ENCODE measurements at places on chromosomes 7 and 10.

DNA sequence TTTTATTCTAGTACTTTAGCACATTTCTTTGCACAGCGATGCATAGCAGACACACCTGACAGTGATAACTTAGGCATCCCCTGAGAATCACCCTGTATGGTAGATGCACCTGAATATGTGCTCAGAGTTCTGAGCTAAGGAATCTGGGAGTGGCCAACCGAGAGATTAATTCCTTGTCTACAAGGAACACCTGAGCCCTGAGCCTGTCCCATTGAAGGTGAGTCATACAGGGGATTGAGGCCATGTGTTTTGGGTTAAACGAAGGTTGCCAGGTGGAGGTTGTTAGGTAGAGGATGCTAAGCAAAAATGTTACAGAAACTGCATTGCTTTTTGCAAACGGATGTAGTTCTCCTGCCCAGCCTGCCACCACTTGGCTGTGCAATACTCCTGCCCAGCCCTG lies 128.9 kb downstream of the AMPH start:
- no peak for DNase-seq

- DNase-seq, result no peak
Measured at GRCh38 chr7:150370612-150371071, 2.0 kb downstream of the REPIN1 start.

DNA sequence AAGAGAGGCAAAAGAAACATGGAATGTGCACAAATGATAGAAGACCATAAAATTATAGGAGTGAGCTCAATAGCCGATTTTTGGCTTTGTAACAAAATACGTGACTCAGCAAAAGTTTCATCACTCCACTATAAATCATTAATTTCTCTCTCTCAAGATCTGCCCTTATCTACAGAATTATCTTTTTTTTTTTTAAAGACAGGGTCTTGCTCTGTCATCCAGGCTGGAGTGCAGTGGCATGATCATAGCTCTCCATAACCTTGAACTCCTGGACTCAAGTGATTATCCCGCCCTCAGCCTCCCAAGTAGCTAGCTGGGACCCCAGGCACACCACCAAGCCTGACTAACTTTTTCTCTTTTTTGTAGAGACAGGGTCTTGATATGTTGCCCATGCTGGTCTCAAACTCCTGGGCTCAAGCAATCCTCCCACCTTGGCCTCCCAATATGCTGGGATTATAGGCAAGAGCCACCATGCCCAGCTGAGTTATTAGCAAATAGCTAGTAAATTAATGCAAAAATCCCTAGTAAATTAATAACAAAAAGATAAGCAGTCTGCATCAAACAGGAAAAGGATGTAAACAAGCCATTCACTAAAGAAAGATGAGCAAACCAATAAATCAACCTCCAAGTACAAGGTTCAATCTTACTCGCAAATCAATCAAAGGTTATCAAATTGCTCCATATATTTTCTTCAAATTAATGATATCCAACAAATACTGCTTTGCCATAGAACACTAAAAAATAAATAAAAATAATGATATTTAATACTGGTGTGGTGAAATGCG lies 450.7 kb downstream of the PARD3 start:
- DNase-seq, result no peak

DNA sequence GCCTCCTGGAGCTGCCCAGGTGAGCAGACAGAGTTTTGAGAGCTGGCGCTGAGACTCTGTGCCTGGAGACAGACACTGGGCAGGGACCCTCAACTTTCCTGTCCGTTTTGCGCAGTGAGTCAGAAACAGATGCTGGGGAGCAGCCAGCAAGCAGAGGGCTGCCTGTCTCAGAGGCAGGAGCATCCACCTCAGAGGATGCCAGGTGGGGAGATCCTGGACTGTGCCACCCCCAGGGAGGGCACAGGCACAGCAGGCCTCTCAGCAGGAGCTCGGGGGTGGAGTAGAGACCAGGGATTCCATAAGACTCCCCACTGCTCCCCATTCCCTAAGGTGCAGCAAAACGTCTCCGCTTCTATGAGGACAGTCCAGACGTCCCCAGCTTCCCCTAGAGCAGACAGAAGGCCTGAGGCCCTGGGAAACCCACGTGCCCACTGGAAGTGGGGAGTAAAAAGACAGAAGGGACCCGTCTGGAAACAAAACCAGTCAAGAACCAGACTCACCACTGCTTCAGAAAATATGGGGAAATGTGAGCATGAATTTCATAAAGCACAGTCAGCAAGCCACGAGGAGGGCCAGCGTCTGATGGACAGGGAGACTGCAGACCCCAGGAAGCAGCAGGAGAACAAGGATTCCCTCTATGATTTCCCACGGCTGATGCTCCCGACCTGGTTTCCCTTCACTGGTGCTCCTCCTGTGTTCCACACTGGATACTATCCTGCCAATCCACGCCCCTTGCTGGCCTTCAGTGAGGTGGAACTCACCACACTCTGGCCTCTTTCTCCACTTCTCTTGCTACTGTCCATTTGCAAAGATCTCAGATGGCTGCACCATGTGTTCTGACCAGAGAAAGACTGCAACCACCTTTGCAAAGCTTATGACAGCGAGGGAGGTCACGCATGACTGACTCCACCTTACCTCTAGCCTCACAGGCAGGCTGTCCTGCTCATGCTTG lies 151.3 kb upstream of the FAM20C start:
- DNase-seq, result no peak

DNA sequence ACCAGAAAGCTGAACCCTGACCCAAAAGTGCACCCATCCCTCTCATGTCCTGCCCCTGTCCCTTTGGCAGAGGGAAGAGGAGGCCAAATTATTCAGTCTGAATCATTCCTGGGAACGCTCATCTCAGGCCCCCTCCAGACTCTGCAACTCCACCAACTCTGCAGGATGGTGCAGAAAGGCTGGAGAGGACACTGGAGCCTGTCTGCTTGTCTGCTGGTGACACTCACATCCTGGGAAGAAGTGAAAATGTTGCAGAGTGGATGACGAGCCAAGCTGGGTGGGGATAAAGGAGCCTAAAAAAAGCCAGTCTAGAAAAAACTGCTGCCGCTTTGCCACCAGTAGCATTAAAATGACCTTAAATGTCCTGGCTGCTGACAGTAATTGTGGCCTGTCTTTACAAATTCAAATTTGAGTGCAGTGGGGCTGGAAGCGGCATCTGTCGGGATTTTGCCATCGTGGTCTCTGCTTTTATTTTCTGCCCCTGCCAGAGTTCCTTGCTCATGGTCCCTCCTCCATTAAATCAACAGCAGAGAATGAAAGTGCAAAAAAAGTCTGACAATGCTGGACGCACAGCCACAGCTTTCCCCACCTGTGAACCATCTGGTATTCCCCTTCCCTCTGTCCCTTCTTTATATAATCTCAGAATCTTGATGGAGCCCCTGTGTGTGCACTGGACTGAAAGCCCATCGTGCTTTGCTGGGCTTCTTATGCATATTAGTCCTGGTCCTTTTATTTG lies 63.9 kb downstream of the STK17A start:
- DNase-seq, result no peak

- no peak for DNase-seq
Measured at GRCh38 chr7:36600869-36601530, 123.3 kb downstream of the AOAH start.

DNA sequence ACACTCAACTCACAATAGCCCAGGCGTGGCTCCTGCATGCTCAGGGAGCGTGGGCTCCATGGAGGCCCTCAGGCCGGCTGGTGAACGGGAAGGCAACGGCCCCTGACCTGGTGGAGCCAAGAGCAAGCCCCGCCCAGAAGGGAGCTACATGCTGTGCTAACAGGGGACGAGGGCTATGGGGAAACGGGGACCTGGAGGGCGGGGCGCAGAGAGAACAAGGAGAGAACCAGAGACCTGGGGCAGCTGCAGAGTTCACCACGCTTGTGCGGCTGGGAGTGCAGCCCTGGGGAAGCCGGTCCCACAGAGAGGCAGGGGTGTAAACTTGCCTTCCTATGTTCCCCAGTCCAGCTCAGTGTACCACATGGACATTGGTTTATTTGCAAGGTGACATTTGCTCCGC lies 69.2 kb upstream of the PPP2R2D start:
- no peak for DNase-seq

GRCh38 chr7:69757528-69757927 lies 159.3 kb downstream of the AUTS2 start:
- no peak for DNase-seq

GRCh38 chr7:195010-195829 lies 2.8 kb downstream of the FAM20C start:
- no peak for DNase-seq

GRCh38 chr10:95237376-95238170 lies 43.5 kb downstream of the ACSM6 start:
- no peak for DNase-seq

DNA sequence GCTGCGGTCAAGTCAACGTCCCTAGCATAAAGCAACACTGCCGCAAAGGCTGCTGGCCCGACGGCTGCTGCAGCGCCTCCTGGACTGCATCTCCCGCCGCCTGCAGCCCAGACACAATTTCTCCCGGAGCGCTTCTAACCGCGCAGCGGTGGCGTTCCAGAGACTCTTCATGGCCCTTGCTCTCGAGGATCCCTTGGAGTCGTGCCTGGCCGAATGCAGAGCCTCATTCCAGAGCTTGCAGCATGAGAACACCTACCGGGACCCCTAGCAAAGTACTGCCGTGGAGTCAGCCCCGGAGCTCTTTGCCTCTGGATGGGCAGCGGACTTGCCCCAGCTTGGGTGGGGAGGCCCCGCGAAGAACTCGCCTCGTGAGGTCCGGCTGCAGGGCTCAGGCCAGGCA lies 79.7 kb upstream of the ZNF32 start:
- DNase-seq, result no peak

GRCh38 chr7:136050462-136050847 lies 73.3 kb upstream of the MTPN start:
- DNase-seq, result no peak

- no peak for DNase-seq
Measured at GRCh38 chr10:121900443-121901174, 27.2 kb downstream of the ATE1 start.

GRCh38 chr10:12644380-12645144 lies 295.2 kb downstream of the CAMK1D start:
- DNase-seq, result no peak

DNA sequence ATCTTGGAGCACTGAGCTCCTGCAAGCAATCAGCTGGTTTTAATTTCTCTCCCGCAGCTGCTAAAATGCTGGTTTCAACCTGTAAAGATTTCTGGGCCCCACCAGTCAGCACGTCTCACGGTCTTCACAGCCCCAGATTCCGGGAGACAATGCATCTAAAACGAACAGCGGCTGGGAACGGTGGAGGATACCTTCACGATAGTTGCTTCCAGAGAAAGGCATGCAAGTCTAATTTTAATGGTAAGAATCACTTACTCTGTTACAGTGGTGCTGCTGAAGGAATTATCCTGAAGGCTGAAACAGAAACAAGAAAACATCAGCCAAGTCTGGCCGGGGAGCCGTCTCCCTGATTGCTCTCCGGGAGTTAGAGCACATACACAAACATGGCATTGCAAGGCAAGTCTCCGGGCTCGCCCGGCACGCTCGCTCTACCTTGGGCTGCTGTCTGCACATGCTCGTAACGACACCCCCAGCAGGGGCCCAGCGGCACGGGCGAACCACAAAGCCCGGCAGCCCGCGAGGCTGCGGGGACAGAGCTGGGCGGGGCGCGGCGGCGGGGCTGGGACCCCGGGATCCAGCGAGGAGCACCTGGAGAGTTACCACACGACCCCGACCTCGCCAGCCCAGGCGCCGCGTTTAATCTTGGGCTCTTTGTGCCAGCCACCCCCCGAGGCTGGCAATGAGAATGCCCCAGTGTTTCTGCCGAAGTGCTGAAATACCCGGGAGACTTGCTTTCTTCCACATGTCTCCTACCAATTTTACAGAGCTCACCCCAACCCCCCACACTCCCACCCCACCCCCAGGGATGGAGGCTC lies at the start of gene FAM13C:
Gene FAM13C (minus strand): TSS at position 406 of the 815 bp plus-strand sequence. CDS start 89 bp downstream, at position 317.
- DNase-seq, result no peak

DNA sequence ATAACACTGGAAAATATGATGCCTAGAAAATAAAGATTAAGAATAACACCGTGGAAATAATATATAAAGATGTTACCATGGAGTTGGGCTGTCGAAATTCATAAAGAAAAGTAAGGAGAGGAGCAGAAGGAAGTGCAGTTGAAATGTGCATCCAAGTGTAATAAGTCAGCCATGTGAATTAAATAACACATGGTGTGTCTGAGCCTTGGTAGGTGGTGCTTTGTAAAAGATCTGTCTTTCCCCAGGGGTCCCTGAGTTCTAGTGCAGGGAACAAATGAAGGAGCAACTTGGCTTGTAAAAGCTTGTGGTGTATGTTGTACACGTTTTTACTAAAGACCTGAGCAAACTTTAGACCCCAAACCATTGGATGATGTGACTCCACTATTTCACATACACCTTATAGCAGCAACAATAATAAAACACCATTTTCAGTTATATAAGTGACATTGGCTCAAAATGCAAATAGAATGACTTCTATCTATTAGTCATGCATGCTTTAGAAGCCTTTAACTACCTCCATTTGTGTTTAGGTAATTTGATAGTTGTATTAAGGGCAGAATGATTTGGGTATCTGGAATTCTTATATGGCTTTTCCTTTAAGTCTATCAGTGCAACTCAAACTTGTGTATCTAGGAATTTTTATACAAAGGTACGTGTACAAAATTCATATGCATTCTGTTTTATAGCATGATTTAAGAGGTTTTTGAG lies 11.3 kb downstream of the STARD3NL start:
- no peak for DNase-seq

GRCh38 chr10:61732629-61733278 lies 70.0 kb downstream of the CABCOCO1 start:
- DNase-seq, result no peak

DNA sequence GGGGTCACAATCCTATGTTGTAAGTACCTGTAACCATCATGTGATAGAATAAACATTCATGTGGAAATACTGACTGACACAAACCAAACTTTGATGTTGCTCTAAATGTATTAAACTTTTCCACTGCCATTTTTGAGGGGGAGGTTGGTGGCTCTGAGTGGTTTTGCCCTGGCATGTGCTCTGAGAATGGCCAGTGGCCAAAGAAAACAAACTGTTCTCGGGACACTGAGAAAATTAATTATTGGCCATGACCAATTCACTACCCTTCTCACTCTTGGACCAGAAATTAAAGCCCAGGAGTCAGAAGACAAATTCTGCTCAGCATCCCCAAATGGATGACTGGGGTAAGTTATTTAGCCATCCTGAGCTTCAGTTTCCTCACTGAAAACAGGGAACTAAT lies 195.9 kb downstream of the XPNPEP1 start:
- no peak for DNase-seq

DNA sequence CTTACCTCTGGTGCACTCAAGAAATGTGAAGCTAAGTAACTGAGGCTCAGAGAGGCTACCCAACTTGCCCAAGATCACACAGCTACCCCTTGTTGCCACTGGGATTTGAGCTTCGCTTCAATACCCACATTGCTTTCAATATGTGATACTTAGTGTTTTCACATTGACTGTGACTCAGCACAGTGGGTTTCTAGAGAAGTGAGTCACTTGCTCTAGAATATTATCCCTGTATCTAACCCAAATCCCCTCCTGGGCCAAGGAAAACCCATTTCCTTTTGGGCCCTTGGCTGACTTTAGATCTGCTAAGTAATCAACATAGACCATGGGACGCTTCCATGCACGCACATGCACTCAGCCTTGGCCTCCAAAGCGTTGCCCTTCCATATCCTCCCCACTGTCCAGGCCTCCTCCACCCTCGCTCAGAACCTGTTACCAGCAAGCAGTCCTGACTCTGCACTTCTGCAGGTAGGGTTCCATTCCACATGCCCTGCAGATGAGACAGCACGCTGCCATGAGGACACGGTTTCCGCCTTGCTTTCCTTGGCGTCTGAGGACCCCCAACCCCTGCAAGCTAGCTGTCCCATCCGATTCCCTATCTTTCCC lies 87.7 kb upstream of the CHST15 start:
- DNase-seq, result no peak

GRCh38 chr7:158812684-158813083 lies 16.6 kb downstream of the ESYT2 start:
- DNase-seq, result no peak

GRCh38 chr7:86469680-86470295 lies 173.9 kb upstream of the GRM3 start:
- no peak for DNase-seq

Data from stimulated activated CD8-positive, alpha-beta memory T cell treated with anti-CD3 and anti-CD28 coated beads, Interleukin-7, amount 100 ng/mL, for 48 hours (primary cell).